T-helper 17 cell (primary cell): ENCODE measurements at places on chromosomes 6 and 20.

- DNase-seq, result no peak
Measured at GRCh38 chr6:107786709-107787588, 37.2 kb downstream of the SCML4 start.

DNA sequence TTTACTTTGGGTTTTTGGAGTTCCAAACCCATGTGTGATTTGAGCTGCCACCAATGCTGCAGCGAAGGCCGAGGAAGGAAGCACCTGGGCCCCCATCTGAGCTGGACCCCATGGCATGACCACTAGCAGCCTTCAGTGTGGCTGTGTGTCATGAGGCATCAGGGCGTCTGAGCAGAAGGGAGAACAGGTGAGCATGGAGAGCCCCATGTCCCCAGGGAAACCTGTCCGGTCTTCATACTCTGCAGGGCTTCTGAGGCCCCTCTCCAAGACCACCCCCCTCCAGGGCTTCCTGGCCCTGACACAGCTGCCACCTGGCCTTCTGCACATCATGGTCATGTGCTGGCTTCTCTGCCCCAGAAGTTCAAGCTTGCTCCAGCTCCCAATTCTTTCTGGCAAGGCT, 169.1 kb upstream of the CST7 start:
- no peak for DNase-seq

GRCh38 chr6:130027948-130028347, 9.6 kb downstream of the L3MBTL3 start:
- DNase-seq, result no peak

- no peak for DNase-seq
Measured at GRCh38 chr20:36447101-36447500, 94.2 kb upstream of the MYL9 start.

GRCh38 chr6:149233056-149233715, 84.3 kb upstream of the TAB2 start:
- peak; percentile 45 for DNase-seq

- no peak for DNase-seq
Measured at GRCh38 chr6:7730001-7730783, 4.3 kb downstream of the BMP6 start.

- DNase-seq, result no peak
Measured at GRCh38 chr6:168363811-168364792, 44.5 kb upstream of the DACT2 start.

DNA sequence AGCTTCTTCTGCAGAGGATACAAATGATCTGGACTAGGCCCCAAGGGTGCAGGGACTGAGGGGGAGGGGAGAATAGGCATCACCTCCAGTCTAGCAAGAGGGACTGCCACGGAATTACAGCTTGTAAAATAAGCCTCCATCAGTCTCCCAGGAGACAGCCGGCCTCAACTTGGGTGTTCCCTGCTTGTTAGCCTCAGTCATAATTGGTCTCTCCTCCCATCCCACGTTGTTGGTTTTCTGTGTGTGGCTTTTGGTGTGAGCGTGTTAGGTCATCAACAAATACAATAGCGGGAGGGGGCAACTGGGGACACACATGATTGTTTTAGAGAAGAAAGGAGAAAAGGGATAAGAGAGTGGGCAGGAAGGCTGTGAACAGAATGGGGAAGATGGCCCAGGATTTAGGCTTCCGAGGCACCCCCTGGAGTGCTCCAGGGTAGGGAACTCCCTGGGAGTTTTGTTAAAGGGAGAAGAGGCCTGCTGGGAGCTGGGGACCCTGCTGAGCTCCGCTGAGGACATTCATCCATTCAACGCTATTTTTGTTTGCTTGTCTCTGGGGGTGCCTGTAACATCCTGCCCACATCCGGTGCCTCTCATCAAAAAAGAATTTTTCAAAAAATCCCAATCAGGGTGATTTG, 9.2 kb downstream of the FOXA2 start:
- DNase-seq, result no peak

GRCh38 chr6:108872575-108872974, 24.4 kb downstream of the ARMC2 start:
- no peak for DNase-seq

GRCh38 chr6:111982681-111983080, 71.2 kb upstream of the CCN6 start:
- DNase-seq, result no peak

- DNase-seq, result no peak
Measured at GRCh38 chr6:32475392-32476206, 35.9 kb downstream of the HLA-DRA start.

GRCh38 chr6:41976794-41977484, 35.3 kb upstream of the CCND3 start:
- no peak for DNase-seq

DNA sequence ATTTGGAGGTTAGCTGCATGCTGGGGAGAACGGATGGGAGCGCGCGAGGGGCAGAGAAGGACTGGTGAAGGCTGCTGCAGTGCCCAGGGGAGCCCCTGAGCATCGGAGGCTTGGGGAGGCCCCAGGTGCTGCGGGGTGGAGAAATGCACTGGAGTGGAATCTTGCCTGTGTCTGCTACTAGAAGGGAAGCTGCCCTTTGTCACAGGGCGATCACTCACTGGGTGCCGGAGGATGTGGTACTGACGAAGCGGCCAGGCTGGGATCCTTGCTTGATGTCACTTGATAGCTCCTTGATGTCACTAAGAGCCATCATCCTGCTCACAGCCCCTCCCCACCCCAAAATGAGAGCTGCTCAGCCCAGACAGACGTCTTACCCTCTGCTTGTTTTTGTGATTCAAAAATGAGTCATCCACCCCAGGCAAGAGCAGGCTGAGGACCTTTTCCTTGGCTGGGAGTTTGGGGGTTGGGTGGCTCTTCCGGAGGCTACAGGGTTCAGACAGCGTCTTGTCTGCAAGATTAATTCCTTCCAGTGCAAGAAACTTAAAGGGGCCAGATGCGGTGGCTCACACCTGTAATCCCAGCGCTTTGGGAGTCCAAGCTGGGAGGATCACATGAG, 62.6 kb upstream of the PMEPA1 start:
- DNase-seq, result no peak

- DNase-seq, result no peak
Measured at GRCh38 chr6:166484863-166485262, 101.6 kb downstream of the RAMACL start.

- no peak for DNase-seq
Measured at GRCh38 chr6:4134841-4135664, at the start of gene ECI2. Gene ECI2, minus strand, starts transcription at chr6:4135575. Its CDS starts 15 bp downstream, at chr6:4135560.

GRCh38 chr6:81553216-81553615, 199.3 kb downstream of the TENT5A start:
- no peak for DNase-seq

DNA sequence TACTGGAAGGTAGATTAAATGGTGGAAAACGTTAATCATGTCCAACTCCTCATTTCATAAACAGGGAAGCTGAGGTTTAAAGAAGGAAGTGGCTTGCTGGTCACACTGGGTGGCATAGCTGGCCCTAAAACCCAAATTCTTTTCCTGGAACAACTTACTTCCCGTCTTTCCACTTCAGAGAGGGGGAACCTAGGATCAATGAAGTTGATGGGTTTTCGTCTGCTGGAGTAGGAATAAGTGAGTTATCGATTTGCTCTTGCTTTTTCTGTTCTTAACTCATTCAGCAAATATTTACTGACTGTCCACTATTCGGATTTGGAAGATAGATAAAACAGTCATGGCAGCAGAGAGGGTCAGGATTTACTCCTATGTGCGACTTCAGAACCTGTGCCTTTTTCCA, 1.2 kb upstream of the SYS1 start:
- no peak for DNase-seq

GRCh38 chr6:105428342-105428957, 25.6 kb upstream of the PREP start:
- no peak for DNase-seq

DNA sequence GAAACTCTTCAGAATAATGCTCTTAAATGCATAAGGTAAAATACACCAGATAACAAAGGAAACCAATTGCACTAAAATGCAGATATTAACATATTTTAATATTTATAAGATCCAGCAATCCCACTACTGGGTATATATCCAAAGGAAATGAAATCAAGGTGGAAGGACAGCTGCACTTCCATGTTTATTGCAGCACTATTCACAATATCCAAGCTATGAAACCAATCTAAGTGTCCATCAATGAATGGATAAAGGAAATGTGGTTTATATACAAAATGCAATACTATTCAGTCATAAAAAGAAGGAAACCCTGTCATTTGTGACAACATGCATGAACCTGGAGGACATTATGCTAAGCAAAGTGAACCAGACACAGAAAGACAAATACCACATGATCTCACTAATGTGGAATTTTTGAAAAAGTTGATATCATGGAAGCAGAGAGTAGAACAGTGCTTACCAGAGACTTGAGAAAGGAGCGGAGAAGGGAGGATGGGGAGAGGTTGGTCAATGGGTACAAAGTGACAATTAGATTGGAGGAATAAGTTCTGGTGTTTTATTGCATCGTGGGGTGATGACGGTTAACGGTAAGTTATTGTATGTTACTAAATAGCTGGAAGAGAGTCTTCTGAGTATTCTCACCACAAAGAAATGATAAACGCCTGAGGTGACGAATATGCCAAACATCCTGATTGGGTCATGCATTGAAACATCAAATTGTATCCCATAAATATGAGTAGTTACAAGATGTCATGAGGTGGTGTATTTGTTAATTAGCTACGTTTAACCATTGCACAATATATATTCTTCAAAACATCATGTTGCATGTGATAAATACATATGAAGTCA, 37.9 kb upstream of the RNF24 start:
- no peak for DNase-seq

DNA sequence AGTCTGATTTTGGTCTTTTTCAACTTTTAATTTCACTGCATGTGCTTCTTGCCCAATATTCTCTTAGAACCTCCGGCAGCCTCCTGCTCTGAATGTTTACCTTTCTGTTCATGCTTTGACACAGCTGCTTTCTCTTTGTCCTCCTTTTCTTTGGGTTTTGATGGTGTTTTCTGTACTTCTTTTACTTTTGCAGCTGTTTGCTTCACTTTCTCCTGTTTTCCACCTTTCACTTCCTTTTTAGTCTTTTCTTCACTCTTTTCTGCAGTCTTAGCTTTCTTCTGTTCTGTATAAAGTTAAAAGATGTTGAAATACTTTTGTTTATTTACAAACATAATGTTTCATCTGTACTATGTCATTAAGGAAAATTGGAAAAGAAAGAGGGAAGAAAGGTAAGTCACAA, 133.1 kb downstream of the TRDN start:
- DNase-seq, result no peak

DNA sequence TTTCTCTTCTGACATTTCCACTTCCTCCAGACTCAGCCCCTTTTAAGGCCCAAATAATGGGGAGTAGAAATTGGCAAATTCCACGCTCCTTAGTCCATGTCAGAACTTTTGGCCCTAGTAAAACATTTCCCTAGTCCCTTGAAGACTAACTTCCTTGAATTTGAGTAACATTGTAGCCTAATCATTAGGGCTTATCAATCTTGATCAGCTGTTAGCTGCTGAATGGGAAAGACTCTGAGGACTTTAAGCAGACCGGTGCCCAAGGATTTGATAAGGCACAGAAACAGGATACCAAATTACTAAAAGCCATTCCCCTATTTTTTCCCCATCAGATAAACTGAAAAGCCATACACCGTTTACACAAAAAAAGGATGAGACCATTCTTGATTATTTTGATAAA, 37.0 kb upstream of the ECI2 start:
- DNase-seq, result no peak

DNA sequence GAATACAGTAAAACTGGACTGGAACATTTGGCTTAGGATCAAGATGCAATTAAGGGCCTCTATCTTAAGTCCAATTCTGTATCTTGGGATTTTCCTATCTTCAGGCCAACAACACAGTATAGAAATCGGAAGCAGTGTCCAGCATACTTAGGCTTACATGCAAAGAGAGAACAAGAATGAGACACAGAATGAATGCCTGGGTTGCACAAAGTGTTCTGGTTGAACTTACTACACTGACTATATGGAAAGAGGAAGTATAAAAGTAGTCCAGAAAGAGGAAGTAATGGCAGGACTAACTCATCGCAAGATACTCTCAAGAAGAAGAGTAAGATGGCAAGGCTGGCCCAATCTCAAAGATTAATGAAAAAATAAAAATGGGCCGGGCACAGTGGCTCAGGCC, 87.6 kb downstream of the BTBD9 start:
- DNase-seq, result no peak

GRCh38 chr6:17666646-17667045, 40.1 kb downstream of the NUP153 start:
- no peak for DNase-seq

DNA sequence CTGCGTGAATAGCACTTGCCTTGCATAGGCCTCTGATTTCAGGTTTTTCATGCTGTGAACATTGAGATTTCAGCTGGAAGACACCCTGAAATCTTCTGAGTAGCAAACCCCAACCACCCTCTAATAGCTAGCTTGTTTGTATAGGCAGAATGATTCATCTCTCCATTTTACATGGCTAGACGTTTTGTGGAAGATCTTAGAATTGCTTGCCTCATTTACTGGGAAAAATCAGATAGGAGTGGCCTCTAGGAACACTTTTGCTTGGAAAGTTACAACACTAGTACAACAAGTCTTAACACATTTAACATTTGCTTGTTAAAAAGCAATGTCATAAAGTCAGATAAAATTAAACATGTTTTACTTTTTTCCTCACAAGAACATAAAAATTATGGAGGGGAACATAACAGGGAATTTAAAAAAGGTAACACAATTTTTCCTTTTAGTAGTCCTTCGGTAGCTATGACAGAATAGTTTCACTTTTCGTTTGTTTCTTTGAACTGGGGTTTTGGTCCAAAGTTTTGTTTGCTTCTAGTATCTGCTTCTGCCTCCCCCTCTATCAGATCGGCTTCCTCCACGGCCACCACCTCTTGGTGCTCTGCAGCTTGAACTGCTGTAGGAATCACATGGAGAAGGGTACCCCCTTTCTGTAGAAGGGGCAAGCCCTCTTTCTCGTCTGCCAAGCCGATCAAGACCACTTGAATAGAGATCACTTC, 102.2 kb upstream of the PTCHD4 start:
- DNase-seq, result no peak

DNA sequence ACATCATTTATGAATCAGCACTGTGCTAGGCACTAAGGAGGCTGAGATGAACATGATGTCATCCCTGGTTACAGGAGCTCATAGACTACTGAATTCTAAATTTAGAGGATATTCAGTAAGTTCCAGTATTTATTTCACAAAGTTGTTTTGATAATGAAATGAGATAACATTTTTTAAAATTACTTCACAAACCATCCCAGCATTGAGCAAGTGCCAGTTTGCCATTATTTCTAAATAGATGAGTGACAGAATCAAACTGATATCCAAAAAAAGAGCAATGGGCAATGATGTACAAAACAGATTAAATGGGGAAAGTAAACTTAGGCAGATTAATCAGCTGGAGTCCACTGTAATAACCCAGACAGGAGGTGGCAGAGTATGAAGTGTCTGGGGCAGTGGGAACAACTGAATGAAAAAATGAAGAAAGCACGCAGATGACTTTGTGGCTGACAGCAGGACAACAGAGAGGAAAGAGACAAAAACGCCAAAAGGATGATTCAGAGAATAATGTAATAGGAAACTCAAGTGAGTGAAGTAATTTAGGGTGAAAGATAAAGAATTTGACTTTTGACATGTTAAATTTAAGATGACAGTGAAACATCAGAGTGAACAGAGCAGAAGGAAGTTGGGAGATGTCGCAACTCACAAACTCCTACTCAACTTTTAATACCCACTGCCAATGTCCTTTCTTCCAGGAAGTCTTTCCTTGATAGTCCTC, 70.2 kb downstream of the RCAN2 start:
- no peak for DNase-seq
